ENCODE measurements at places on chromosomes 5 and 9.

DNA sequence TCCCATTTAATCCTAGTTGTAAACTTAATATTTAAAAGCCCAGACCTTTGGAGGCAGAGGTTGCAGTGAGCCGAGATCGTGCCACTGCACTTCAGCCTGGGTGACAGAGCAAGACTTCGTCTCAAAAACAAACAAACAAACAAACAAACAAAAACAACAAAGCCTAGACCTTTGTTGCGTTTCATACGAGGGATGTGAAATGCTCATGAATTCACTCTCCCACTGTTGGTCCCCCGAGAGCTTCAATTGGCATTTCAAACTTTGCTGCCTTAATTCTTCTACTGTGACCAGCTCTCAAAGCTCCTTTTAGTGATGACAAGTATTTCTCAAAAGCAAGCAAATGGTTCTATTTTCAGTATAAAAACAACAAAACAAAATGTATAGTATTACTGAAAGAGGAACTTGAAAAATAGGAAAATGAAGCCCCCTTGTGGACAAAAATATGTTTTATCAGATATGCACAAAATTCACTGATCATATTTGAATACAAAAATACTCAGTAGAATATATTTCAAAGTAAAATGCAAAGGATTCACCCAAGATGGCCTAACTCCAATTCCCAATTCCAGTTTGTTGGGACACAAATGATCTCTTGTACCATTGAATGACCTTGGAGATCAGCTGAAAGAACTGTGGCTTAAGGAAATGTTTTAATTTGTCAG, 140.4 kb downstream of the ESM1 start:
- no peak for DNase-seq

GRCh38 chr9:128727640-128728248, 3.8 kb upstream of the ZDHHC12 start:
- DNase-seq: no peak

DNA sequence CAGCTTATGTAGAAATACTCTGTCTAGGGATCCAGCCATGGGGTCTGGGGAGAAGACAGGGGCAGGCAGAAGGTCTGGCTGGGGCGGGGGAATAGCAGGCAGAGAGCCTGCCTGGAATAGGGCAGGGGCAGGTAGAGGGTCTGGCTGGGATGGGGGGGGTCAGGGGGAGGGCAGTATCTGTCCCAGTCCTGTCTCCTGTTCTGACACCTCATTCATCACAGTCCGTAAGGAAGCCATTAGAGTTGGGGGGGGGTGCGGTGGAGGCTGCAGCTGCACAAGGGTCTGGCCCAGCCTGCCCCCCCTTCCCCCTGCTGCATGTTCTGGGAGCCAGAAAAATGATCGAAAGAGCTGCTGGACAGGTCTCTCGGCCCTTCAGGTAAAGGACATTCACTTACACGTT, 32.6 kb downstream of the CNTFR start:
- no peak for DNase-seq

DNA sequence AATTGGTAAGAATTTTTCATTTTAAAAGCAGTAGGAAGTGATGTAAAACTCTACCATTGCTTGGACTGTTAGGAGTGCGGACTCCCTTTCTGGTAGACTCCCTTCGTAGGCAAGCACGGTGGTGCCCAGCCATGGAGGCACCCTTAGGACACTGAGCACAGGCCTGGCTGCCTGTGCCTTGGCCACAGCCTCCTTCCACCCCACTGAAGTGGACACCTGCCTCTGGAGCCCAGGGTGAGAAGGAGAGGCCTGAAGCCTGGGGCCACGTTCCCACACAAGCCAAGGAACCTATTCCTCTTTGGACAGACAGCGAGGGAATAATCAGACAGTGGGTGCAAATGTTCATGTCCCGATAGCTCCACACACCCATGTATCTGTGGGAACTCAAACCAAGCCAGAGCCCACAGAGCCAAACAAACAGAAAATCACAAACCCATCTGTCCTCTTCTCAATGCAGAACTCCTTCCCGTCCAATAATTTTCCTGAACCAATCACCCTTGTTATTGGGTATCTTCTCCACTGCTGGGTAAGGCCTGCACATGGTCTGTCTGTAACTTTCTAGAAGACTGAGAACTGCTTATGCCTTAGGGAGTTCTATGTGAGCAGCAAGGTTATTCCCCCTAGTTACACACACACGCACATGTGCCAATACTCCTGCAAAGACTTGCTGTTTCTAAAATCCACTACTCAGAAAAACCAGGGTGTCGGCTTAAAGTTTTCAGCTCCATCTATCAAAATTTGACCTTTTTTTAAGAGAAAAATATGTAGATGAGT, 45.2 kb downstream of the UBE2QL1 start:
- no peak for DNase-seq

DNA sequence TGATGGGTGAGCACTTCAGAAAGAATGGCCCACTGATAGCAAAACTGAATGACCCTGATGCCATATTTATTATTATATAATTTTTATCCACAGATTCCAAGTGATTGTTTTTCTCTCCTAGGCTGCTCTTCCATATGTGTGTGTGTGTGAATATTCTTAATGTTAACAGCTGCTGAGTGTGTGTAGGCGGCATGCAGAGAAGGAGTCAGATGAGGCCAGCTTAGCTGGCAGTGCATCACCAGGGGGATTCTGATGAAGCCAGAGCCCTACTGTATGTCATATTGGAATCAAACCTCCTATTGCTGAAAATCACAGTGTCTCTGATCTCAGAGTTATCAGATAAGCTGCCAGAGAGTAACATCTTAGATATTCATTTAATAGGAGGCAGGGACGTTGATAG, 177.1 kb downstream of the DMAC1 start:
- DNase-seq: no peak

- DNase-seq: no peak
Observed at GRCh38 chr5:114360816-114361723, 800 bp upstream of the KCNN2 start.

DNA sequence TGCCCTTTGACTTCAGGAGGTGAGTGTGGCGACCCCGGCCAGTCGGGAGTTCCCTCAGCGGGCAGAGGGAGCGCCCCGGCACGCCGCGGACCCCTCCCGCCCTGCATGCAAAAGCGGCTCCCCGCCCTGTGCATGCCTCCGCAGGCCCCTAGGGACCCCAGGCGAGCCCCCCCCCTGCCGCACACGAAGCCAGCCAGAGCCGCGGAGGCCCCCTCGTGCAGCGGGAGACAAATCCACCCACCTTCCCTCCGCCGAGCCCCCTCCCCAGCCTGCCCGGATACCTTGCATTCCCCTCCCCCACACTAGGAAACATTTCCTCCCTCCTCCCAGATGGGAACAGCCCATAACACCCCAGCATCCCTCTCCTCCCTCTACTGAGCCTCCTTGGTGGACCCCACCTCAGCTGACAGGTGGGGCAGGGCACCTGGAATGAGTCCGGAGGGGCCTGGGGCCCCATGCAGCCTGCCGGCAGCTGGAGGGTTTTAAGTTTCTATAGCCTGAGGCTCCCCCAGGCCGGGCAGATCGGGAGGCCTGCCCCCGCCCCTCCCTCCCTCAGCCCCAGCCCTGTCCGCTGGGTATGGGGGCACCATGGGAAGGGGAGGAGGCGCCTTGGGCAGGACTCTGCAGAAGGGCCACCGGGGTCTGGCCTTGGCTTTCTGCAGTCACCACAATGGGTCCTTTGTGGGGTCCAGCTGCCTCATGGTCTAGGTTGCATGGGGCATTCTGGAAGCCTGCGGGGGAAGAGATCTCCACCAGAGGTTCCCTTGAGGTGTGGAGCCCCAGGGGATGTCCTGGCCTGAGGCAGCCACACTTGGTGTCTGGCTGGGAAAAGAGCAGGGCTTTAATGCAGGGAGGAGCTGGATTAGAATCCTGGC, 601 bp downstream of the ERGIC1 start:
- no peak for DNase-seq

- DNase-seq: no peak
Observed at GRCh38 chr9:27535701-27536118, 6.1 kb upstream of the MOB3B start.

GRCh38 chr5:107979900-107980299, 309.2 kb upstream of the EFNA5 start:
- no peak for DNase-seq

GRCh38 chr9:16133556-16134227, 580.8 kb downstream of the CCDC171 start:
- DNase-seq: no peak

DNA sequence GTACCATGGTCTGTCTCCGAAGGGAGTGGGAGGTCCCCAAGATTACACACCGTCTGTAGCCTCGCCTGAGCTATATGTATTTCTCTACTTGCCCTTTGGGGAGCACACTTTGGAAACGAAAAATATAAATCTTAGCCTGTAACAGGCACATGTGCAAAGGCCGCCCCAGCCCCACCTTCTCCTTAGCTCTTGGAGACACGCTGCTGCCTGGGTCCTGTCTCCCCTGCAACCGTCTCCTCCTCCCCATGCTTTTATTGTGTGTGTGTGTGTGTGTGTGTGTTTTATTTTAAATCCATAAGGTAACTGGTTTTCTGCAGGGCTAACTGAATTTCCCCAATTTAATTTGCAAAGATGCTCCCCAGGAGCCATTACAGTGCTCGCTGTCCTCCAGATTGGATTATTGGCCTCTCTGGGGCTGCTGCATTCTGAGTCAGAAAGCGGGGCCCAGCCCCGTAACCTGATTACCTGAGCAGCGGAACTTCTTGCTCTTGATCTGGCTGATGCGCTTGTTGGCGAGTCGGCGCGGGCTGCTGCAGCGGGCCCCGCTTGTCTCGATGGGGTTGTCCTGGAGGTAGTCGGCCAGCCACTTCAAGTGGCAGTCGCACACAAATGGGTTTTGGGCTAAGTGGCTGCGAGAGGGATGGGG, 193.3 kb upstream of the PANK3 start:
- DNase-seq: no peak

DNA sequence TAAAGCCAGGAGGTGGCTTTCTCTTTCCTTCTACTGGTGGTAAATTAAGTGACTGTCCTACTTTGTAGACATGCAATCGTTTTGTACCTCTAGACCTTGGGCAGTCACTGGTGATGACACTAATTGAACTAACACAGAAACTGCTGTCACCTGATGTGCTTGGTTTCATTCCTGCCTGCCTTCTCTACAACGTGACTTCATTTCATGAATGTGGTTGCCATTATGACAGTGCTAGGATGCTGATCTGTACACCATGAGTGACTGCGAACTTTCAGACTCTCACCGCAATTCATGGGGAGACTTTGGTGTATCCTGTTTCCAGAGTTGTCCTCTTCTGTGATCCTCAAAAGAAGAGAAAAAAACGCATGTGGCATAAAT, 47.5 kb downstream of the UBE2QL1 start:
- DNase-seq: no peak

DNA sequence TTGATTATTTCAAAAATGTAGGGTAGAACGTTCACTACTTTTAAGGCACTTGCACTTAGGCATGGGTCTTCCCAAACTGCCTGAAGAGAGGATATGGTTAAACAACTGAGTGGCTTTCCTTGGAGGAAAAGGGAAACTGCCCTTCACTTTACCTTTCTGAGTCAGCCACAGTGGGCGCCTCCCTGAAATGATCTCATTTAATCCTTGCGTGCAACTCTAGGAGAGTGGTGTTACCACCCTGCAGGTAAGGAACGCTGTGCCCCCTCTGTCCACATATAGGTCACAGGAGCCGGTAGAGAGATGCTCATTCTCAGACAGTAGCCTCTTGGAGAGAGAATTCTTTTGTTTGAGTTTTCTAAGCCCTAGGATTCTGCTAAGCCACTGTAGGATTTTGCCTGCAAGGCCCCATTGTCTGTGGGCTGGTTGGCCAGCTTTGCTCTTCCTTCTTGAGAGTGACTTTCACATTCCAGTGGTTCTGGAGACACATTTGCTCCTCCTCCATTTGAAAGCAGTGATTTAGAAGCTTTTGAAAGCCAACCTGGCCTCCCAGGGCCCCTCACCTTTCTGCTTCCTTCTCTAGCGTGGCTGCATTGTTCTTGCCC, 110.3 kb upstream of the CTSL start:
- DNase-seq: no peak

- DNase-seq: no peak
Observed at GRCh38 chr9:7967093-7967827, 167.7 kb upstream of the DMAC1 start.

DNA sequence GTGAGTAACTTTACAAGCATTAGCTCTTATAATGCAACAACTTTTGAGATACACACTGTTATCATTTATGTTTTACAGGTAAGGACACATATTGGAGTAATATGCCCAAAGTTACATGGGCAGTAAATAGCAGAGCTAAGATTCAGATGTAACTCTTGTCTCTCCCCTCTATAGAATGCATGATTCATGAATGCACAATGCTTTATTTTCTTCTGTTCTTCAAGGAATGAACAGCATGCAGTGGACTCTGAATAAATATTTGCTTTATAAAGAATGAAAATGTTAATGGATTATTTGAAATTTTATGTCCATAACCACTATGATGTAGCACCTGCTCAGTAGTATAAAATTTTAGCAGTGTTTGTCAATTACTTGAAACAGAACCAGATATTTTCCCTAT, 629.5 kb downstream of the KCTD16 start:
- no peak for DNase-seq
